ELR (cell line): ENCODE measurements at places on chromosomes 2 and 18.
A peak's percentile ranks its signal among the peaks of the same experiment; 100 is the strongest.

DNA sequence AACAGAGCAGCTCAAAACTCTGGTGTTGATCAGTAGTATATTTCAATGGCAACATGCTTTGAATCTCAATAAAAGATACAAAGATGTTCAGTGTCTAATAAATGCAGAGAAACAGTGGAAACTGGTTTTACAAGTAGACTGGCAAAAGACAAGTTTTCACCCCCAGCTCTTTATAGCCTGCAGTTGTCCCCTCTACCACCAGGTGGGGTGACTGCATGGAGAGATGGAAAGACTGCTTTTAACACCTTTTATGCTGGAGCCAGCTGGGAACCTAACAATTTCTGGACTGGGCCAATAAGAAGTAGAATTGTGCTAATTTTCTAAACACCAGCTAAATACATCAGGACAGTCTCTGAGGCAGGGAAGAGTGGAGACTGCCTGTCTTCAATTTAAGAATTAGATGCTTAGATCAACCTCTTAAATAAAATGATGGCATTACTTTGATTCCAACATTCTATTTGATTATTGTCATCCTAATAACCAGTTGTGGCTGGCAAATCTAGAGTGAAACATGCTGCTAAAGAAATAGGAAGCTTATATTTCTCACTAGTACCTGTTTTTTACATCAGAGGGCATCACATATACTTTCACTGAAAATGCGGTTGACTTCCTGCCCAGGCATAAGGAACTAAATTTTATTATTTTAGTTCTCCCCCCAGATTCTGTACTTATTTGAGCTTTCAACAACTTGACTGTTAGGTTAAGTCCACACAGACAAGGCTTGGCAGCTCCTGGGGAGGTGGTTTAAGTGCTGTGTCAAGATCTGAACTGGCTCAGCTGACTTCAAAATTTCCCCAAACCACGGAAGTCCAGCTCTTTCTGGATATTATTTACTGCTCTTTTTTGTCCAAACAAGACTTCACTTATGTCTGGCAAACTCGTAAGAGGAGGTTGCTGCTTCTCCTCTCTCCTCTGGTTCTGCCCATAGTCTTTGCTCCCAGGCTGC is 140.5 kb downstream of the TPGS2 start:
- DNase-seq, result peak; percentile 74

- DNase-seq, result no peak
Measured at GRCh38 chr18:9974279-9974915, 60.6 kb downstream of the VAPA start.

DNA sequence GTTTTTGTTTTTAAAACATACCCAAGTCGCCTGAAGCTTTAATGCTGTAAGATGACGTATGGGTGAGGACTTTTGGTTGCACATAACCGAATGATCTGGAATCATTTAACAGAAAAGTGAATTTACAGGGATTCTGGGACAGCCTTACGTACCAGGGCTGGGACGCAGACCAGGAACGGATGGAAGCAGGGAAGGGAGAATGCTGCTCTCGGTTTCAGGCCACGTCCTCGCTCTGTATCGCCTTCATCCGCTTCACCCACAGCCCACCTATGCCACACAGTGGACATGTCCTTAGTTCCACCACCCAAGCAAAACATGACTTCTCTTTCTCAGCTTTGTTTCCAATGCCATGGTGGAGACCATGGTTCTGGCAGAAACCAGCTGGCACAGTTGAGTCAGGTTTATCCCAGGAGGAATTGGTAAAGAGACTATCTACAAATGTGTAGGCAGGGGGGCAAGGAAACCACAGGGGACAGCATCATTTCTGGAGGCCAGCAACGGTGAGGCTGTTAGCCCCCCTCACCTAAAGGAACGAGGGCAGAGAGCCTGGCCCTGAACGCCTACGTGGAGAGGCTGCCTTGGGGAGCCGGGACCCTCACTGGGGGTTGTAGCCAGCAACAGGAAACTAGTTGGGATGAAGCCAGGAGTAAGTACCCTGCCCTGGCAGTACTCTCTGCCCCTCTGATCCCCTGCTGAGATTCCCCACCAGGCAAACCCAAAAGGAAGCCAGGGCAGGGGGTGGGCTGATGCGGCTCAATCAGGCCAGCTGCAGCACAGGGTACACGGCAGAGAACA is 132.5 kb downstream of the NDUFA10 start:
- no peak for DNase-seq

DNA sequence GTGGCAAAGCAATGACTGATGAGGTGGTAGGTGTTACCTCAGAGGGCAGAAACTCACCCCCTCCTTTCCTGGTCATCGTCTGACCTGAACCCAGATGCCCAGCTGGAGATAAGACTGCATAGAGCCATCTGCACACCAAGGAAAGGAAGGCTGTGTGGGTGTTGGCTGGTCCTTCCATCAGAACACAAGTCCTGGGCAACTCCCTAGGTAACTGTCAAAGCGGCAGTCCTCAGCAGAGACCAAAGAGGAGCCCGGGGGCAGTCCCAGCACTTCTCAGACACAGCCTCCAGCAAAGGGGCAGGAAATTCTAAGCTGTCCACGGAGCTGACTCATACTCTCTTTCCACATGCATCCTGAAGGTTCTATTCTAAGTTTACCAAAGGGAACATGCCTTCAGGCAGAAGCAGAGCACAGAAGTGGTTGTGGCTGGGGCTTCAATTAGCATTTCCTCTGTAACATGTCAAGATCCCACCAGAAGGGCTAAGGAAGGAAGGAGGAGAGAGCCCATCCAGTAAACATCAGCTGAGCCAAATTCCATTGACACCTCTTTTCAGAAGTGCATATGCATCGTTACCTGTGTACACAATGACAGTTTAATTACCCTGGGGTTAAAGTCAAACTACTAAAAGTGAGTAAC is 54.7 kb downstream of the SPRED2 start:
- DNase-seq, result peak; percentile 97

GRCh38 chr2:169775765-169776164 is 22.9 kb upstream of the SSB start:
- DNase-seq, result peak; percentile 10

DNA sequence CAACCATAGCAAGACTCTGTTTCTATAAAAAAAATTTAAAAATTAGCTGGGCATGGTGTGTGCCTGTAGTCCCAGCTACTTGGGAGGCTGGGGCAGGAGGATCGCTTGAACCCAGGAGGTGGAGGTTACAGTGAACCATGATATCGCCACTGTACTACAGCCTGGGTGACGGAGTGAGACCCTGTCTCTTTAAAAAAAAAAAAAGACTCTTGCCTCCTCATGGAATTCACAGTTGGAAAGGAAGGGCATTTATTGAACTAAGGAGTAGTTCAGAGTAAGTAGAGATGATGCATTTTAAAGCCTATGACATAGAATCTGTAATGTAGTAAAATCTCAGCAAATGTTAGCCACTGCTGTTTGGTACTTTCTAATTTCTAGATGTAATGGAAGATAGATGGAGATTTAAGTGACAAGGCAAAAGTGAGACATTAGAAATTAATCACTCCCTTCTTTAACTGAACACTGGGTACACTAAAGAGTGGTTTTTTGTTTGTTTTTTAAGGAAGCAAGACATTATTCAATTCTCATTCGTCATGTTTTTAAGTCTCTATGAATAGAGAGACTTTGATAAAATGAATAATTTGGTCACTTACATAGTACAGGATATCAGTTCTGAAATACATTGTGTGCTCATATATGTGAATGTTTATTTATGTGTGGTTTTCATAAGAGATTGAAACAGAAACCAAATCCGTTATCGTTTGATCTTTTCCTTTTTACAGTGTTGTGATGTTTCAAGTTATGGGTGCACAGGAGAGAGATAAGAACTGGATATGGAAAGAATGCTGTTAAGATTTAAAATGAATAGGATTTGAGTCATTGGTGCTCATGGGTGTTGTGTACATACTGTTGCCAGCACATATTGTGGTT is 186.1 kb upstream of the STON1 start:
- DNase-seq, result peak; percentile 94
